ENCODE measurements at places on chromosomes 3 and 15.

DNA sequence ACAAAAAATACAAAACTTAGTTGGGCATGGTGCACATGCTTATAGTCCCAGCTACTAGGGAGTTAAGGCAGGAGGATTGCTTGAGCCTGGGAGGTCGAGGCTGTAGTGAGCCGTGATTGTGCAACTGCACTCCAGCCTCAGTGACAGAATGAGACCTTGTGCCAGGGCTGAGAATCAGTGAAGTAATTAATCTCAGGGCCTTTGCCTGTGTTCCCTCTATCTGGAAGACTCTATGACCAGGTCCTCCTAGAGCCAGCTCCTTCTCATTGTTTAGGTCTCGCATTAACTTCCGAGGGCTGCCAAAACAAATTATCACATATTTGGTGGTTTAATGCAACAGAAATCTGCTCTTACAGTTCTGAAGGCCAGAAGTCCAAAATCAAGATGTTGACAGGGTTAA, 41.4 kb upstream of the FLNB start:
- DNase-seq, result no peak

GRCh38 chr15:64696481-64696880, 78.9 kb downstream of the RBPMS2 start:
- DNase-seq, result no peak

DNA sequence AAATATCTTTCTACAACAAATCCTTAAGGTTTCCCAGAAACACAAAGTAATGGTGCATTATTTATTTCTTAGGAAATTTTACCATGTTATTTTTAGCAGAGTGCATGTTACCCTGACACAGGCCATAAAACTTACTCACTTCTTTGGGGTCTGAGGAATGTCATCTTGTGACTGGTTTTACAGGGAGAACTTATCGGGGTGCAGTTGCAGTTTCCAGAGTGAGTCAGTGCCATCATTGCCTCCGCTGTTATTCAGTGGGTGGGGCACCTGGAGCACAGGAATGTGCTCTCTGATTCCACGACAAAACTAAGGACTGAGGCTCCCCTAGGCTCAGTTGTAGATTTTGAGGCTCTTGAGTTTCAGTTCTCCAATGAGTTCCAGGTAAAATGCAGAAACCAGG, 11.1 kb upstream of the GREM1 start:
- DNase-seq, result no peak

- no peak for DNase-seq
Measured at GRCh38 chr15:38038659-38039442, 104.4 kb downstream of the TMCO5A start.

DNA sequence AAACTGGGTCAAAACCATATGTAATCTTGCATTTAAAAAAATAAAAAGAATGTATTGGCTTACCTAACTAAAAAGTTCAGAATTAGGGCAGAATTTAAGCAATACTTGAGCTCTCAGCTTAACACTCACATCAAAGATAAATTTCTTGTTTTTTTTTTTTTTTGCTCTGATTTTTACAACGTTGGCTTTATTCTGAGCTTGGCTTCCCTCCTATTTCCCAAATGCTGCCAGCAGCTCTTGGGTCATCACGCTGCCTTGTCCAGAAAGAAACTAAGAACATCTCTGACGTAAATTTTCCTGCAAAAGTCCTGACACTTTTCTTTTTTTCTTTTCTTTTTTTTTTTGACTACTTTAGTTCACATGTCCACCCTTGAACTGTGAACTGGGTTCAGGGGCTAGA, 150.6 kb upstream of the TGFBR2 start:
- DNase-seq, result no peak

GRCh38 chr3:139222100-139222657, 121.6 kb upstream of the MRPS22 start:
- no peak for DNase-seq

DNA sequence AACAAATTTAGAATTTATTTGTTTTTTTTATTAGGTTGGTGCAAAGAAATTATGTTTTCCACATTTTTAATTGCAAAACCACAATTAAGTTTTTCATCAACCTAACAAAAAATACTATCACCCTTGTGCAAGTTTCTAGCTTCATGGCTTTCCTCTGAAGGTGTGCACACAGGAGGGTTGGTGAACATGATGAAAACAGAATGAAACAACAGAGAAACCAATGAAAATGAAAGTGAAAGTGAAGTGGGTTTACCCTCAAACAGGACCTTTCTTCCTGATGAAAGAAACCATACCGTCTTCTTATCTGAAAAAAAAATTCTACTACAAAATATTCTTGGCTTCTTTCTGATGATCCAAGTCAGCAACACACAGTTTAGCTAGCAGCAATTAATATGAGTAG, 71.9 kb upstream of the FEZF2 start:
- no peak for DNase-seq

GRCh38 chr3:16633948-16634347, 28.7 kb upstream of the DAZL start:
- DNase-seq, result no peak

GRCh38 chr3:19446687-19447086, 298.4 kb downstream of the KCNH8 start:
- no peak for DNase-seq

- no peak for DNase-seq
Measured at GRCh38 chr3:147333098-147333497, 73.2 kb downstream of the ZIC4 start.

DNA sequence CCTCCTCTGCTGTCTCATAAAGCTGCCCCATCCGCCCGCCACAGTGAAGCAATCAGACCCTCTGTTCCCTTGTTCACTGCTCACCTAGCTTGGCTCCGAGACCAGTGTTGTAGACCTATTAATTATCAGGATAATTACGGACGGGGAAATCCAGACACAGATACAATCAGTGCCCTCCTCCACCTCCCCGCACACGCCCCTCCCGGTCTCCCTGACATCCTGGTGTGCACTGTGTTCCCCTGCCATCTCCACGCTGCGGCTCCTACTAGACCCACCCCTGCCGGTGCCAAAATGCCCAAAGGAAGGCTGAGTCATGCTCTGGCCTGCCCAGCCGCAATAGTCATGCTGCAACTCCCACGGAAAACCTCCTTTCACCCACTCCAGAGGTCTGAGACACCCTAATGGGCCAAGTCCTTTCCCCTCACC, 277.3 kb upstream of the TLE3 start:
- DNase-seq, result no peak

GRCh38 chr15:69656271-69657030, 203.8 kb downstream of the RPLP1 start:
- no peak for DNase-seq

DNA sequence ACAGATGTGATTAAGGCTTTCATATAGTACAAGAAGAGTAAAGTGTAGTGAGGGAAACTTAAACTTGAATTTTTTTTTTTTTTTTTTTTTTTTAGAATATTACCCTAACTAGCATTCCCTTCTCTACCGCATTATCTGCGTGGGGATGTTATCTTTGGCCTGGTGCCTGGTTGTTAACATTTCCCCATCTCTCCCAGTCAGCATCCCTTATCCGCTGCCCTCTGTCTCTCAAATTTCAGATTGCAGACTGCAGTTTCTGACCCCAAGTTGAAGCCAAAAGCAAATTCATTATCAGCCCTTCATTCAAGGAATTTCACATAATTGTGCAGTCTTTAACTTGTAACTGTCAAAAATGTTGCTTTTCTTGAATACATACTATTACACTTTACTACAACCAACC, 353.0 kb downstream of the PLOD2 start:
- no peak for DNase-seq

DNA sequence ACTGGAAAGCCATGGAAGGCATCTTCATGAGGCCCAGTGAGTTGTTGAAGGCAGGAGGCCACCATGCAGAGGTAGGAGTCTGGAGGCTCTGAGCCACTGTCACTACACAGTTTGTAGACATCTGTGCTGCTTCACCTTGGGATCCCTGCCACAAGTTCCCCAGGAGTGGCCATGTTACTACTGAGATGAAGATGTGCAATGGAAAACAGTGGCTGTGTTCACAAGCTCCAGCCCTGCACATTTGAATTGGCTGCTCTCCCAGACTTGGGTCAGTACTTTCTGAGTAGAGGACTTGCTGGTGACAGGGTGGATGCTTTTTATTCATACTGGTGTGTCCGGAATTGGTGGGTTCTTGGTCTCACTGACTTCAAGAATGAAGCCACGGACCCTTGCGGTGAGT, 86.9 kb upstream of the C15orf39 start:
- no peak for DNase-seq

GRCh38 chr3:34868935-34869334, 770.4 kb upstream of the ARPP21 start:
- DNase-seq, result no peak

DNA sequence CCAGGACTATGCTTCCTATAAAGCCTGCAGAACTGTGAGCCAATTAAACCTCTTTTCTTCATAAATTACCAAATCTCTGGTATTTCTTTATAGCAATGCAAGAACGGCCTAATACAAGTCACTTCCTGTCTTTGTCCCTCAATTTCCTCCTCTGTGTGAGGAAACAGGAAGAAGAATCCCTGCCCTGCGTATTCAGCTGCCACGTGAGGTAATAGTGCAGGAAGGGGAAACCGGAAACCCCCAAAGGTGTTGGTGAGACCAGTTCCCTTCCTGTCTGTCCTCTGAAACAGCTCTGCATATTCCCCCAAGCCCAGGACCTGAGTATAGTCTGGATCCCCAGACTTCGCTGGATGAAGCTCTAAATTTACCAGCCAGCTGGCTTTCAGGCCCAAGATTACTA, 18.1 kb upstream of the PTPN23 start:
- no peak for DNase-seq

GRCh38 chr15:42203891-42204290, 4.2 kb downstream of the VPS39 start:
- no peak for DNase-seq

GRCh38 chr3:51671734-51672475, 853 bp downstream of the TEX264 start:
- DNase-seq, result peak; percentile 39

DNA sequence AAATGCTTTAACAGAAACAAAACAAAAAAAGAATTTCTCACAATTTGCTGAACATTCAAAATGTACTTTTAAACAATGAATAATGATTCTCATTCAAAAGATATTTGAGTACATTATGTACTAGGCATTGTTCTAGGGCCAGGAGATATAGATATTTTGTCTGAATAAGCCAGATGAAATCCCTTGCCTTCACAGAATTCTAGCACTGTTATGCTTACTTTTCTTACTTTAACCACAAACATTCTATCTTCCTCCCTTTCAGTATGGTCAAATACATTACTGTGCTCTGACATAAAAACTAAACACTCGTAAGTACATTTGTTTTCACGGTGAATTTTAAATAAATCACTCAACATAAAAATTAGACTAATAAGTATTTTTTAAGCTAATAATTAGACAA, 116.7 kb downstream of the ADAM10 start:
- no peak for DNase-seq

GRCh38 chr15:60005352-60006202, 1.5 kb downstream of the FOXB1 start:
- DNase-seq, result no peak

GRCh38 chr3:65597226-65597951, 441.3 kb downstream of the MAGI1 start:
- DNase-seq, result no peak

DNA sequence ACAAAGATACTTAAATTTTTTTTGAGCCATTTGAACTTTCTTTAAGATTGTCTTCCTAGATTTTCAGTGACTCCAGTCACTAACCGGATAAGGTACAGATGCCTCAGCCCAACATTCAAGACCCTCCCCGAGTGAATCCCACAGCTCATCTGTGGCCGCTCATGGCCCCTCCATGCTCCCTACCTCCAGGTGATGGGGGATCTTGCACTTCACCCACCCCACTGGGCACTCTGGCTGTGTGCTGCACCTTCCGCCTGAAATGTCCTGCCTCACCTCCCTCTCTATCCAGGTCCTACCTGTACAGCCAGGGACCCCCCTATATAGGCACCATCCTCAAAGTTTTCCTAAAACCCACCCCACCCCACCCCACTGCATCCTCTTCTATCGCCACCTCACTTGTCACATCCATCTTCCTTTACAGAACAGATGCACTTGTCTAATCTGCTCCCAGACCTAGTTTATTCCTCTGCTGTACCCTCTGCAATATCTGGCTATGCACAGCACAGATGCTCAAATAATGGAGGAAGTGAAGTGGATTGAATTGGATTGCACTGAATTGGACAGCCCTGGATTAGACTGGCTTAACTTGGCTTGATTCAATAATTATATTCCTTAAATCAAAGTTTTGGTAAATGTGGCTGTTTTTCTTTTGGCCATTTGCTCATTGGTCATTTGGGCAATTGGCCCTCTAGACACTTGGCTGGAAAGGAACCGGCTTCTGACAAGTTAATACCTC, 24.5 kb downstream of the NTRK3 start:
- no peak for DNase-seq

- no peak for DNase-seq
Measured at GRCh38 chr3:40649346-40649745, 124.6 kb downstream of the ZNF621 start.

GRCh38 chr15:60784483-60785254, 305.7 kb upstream of the ICE2 start:
- DNase-seq, result no peak

- DNase-seq, result no peak
Measured at GRCh38 chr3:172717493-172718088, 6.7 kb upstream of the NCEH1 start.

- no peak for DNase-seq
Measured at GRCh38 chr3:184570035-184570434, 8.4 kb downstream of the EPHB3 start.

DNA sequence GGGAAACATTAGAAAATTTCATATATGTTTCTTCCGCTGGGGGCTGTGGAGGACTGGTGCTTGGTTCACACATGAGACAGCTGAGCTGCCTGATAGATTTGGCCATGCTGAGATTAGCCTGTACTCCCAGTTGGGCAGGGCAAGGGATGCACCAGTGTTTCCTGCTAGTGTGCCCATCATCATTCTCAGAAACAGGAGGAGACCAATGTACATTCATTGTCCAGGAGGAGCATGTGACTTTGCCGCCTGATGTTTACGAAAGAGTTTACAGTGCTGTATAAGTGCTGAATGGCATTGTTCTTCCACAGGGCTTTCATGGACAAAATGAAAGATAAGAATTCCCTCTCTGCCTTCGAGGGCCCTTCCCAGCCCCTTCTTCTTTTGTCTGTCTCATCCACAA, 311.1 kb upstream of the THBS1 start:
- no peak for DNase-seq

DNA sequence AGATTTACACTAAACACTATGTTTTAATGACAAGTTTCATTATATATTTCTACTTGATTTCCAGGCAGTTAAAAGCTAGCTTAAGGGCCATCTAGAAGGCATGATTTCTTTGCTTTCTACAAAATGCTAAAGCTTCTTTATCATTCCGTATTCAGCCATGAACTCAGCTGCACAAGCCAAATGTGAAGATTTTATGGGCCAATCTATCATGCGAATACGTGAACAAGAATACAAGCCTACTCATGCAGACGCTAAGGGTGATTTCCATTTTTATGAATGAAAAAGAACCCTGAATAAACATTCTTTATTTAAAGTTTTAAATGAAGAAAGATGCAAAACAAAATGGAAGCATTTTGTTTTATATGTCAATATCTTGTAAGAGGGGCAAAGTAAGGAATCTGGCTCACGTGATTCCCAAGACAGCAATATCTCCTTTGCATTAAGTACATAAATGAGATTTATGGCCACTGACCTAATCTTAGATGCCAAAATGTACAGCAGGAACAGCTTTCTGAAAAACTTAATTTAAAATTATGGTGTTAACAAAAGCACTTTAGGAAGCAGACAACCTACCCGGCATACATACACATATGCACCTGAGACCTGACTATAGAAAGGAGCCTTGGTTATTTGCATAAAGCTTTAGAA, 215.8 kb downstream of the DPH6 start:
- no peak for DNase-seq
